Kasumi-1 (cell line): ENCODE measurements at places on chromosomes 3 and 15.

DNA sequence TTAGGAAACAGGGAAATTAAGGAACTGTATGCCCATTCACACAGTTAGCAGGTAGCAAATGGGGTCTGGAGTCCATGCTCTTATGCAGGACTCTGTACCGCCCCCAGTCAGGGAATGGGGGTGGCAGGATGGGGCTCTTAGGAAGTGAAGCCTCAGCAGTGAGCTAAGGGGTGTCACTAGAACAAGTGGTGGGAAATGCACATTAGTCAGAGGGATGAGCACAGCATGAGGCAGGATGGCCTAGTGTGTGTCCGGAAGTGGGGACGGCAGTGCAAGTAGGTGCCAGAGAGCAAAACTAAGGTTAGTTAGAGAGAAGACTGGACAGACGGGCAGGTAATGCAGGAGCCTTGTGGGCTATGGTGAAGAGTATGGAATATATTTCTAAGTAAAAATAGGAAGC, 60.7 kb downstream of the ST3GAL6 start:
- no peak for DNase-seq

DNA sequence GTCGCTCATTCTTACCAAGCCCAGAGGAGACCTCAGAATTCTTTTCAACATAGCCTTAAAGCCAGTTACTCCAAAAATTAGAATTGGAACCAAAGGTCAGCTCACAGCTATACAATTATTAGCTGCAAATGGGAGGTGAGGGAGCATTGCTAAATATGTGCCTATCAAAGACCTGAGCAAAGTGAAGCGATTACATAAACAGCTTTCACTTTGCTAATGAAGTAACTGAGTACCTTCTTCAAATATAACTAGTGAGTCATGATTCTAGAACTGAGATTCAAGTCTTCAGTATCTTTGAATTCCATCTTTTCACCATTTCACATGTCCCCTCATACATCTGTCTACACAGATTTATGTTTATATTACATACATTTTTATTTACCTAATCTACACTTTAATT, 122.6 kb downstream of the P2RY1 start:
- DNase-seq = no peak

GRCh38 chr15:71627188-71627587, 183.2 kb upstream of the NR2E3 start:
- no peak for DNase-seq

DNA sequence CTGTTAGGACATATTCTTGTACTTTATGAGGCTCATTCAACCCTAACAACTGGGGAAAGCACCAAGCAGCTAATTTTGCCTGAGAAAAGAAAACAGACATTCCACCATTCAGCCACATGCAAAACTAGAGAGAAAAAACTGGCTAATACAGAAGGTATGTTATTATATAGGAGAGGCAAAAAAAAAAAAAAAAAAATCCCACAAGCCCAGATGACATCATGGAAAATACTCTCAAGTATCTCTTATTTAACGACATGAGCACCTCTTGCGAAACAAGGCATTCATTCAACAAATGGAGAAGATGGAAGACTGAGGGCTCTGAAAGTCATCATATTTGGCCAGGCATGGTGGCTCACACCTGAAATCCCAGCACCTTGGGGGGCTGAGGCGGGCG, 61.5 kb downstream of the PRICKLE2 start:
- no peak for DNase-seq

DNA sequence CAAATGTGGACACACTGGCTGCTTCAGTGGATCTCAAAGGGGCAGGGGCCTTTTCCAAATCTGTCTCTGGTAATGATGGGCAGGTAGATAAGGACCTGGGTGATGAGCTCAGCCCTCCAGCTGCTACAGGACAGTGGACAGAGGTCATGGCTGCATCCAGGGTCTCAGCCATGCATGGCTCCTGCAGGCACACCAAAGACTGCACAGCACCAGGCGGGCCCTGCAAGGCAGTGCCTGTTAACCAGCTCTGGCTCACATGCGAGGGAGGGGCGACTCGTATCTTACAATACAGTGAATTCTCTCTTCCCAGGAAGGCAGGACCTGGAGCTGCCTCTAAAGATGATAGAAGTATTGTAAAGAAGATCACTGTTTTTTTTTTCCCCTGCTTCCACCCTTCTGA, 58.7 kb downstream of the OXNAD1 start:
- DNase-seq = no peak

DNA sequence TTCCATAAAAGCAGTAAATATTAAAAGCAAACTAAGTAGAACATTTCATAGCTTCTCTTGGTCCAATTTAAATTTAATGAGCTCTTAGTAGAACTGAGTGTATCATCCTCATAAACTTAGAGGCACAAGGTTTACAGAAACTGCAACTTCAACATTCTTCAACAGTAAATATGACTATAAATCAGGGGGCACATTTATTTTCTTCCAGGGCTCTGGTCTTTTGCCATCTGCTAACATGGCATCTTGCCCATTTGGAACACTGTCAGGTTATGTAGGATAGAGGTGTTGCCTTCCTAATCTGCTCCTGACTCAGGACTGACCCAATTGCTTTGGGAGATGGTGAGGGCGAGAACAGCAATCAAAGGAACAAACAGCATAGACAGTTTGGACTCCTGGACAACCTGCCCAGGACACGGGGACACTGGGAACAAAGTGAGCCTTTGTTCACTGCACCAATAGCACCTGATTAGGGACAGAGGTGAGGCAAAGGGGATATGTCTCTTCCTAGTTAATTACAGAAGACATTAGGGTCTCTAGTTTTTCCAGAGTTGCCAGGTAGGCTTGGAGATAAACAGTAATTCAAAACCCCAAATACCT, 610.2 kb upstream of the ROBO2 start:
- no peak for DNase-seq

DNA sequence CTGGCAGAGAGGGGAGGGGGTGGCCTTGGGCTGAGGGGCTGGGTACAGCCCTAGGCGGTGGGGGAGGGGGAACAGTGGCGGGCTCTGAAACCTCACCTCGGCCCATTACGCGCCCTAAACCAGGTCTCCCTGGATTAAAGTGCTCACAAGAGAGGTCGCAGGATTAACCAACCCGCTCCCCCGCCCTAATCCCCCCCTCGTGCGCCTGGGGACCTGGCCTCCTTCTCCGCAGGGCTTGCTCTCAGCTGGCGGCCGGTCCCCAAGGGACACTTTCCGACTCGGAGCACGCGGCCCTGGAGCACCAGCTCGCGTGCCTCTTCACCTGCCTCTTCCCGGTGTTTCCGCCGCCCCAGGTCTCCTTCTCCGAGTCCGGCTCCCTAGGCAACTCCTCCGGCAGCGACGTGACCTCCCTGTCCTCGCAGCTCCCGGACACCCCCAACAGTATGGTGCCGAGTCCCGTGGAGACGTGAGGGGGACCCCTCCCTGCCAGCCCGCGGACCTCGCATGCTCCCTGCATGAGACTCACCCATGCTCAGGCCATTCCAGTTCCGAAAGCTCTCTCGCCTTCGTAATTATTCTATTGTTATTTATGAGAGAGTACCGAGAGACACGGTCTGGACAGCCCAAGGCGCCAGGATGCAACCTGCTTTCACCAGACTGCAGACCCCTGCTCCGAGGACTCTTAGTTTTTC, 4.9 kb downstream of the ISL2 start:
- no peak for DNase-seq

DNA sequence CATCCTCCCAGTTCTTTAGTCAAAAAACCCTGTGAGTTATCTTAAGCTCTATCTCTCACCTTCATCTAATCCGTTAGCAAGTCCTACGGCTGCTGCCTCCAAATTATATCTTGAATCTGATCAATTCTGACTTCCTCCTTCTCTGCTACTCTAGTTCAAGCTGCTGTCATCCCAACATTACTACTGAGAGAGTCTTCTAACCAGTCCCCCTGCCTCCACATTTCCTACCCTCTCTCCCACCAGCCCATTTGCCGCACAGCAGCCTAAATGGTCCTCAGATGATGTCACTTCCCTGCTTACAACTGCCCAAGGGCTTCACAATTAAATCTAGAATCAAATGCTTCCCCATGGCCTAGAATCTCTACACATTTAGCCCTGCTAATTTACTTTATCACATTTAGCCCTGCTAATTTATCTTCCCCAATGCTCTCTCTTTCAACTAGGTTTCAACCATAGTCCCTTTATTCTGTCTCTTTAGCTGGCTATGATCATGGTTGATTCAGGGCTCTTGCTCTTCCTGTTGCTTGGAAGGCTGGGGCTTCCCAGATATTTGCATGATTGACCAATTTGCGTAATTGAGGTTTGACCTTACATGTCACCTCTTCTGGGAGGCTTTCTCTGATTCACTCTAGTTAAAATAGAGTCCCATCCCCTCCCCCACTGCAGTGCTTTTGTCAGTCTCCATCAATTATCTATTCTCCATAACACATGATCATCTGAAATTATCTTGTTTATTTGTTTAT, 11.0 kb upstream of the ARL14 start:
- DNase-seq = no peak

DNA sequence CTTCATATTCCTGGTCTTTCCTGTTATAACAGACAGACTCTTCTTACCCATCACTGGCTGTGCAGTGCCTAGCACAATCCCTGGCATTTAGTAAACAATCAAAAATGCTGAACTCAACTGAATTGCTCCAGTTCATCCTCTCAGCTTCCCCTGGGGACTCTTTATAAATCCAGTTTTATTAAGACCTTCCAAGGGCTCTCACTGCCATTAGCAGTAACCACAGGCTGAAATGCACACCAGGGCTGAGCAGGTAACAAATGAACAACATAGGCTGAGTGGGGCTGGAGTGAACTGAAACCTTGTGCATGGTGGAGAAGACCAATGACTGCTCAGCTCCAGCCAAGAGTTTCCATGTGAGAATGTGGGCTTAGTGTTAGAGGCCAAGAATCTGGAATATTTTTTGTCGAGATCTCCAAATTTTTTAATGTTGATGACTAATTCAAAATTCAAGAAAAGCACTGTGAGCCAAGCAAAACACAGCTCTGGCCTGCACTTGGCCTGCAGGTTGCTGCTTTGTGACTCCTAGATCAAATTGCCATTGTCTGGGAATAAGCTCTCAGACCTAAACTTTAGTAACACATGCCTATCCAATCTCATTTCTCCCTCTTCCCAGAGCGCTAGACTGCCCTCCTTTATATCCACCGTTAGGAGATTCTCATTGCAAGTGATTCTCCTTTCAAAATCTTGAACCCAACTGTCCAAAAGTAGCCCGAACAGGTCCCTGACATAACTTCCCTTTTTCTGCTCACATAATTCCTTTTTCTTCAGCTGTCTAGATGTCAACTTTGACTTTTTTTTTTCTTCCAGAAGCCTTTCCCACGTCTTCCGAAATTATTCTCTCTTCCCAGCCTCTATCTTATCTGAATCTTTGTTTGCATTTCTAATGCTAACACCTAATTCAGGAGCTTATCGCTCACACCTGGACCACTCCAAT, 7.4 kb downstream of the SQOR start:
- DNase-seq = peak; percentile 4

GRCh38 chr15:73388256-73388781, 19.6 kb upstream of the HCN4 start:
- DNase-seq = no peak

DNA sequence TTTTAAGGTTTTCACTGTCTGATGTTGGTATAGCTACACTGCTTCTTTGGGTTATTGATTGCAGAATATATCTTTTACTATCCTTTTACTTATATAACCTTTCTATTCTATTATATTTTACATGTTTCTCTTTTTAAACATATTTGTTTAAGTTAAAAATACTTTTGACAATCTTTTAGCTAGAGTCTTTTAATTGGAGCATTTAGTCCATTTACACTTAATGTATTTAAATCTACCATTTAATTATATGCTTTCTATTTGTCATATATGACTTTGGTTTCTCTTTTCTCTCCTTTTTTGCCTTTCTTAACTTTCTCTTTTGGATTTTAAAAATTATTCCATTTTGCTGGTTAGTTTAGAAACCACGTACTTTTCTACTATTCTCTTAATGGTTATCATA, 53.7 kb upstream of the PRR23C start:
- no peak for DNase-seq

- no peak for DNase-seq
These were observed 37.3 kb upstream of the SLC6A11 start for GRCh38 chr3:10778492-10779292.

GRCh38 chr15:74036271-74037170, 42.0 kb downstream of the PML start:
- DNase-seq = peak; percentile 37

DNA sequence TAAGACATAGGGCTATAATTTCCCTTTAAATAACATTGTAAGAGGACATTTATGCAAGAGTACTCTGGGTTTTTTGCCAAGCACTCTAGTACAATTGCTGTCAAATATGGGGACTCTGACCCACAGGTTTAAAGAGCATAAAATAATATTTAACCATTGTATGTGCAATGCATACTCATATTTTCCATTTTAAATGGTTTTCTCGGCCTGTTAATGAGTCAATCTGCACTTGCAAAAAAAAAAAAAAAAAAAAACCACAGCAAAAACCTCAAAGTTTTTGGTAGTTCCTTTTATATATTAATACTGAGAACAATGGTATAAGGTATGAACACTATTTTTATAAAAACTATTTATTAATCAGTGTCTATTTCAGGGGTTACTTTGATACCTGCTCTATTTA, 304.0 kb upstream of the CBLB start:
- peak; percentile 9 for DNase-seq

DNA sequence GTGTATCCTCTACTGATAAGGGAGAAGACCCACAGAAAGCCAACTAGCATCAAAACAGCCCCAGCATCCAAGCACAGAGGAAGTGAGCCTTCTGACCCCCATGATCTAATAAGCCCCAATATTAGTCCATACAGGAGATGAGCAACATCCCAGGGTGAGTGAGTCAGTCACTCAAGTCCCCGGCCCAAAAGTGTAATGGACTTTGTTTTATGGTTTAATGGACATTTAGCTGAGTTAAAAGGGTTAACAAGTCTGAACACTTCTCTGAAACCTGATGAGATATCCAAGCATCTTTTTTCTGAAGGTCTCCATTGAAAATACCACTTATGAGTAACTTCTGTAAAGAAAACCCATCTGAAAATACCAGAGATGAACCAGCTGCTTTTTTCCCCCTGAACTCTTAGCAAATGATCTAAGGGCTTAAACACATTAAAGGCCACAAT, 115.6 kb downstream of the GREM1 start:
- no peak for DNase-seq

- no peak for DNase-seq
These were observed 45.6 kb downstream of the NME9 start for GRCh38 chr3:138284079-138284478.

DNA sequence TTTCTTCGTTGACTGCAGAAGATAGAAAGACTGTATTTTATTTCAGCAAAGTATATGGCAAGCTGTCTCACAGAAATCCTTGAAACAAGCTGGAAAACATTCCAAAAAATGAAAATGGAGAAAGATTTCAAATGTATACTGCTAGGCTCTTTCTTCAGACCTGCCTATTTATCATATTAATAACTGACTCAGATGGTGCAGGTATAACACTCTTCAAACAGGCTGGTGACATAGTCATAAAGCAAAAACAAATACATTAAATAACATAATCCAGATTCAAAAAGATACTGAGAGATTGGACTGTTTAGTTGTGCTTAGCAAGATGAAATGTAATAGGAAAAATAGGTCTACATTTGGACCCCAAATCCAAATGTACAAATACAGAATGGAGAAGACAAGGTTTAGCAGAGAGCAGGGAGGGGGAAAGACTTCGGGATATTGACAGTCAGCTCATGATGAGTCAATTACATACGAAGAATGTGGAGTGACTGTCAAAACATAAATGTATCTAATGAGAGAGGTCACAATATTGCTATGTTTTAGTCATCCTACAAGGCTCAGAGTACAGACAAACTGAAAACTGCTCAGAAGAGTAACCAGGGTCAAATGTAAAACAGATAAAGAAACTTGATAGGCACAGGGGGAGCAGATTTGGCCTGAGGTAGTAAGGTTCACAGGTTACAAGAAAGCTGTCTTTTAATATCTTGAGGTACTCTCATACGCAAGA, 88.7 kb downstream of the DMXL2 start:
- no peak for DNase-seq

- DNase-seq = no peak
These were observed 204.8 kb downstream of the MECOM start for GRCh38 chr3:169458752-169459151.
